ENCODE measurements at places on chromosomes 1 and 21.

- DNase-seq: peak; percentile 21
Observed at GRCh38 chr21:34908419-34909055, 140.6 kb downstream of the RUNX1 start.

- no peak for DNase-seq
Observed at GRCh38 chr1:150332651-150333290, 11.4 kb downstream of the PRPF3 start.

DNA sequence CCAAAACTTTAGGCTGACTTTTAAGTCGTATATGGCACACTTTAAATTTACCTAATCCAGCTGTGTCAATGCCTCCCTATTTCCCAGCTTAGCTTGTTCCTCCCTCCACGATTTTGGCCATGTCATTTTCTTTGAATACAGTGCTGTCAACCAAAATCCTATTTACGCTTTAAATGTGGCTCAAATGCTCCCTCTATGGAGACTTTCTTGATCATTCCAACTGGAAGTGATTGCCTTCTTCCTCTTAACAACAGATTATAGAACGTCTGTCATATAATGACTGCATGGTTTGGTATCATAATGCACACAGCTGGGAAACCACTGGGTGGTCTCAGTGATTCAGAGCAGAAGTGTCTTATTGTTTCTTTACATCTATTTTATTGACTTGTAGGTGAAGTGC lies 18.9 kb upstream of the BATF3 start:
- DNase-seq: peak; percentile 13

- DNase-seq: no peak
Observed at GRCh38 chr1:57782357-57782756, 358.5 kb upstream of the DAB1 start.

DNA sequence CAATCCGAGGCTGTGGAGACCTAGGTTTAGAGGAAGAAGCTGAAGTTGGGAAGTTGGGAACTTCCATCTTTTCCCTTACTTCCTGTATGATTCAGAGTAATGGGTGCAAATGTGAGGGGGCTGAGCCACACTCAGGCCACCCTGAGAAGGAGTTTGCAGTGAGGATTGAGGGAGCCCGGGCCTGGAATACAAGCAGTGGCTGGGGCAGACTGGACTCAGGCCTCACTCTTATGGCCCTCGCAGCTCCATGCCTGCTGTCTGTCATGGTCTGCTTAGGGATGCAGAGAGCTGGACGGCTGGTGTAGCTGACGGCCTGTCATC lies 73.7 kb upstream of the RAB4A start:
- no peak for DNase-seq

- DNase-seq: no peak
Observed at GRCh38 chr1:42848823-42849537, 2.6 kb downstream of the ZNF691 start.

- DNase-seq: no peak
Observed at GRCh38 chr21:42509244-42509643, 4.4 kb upstream of the SLC37A1 start.

DNA sequence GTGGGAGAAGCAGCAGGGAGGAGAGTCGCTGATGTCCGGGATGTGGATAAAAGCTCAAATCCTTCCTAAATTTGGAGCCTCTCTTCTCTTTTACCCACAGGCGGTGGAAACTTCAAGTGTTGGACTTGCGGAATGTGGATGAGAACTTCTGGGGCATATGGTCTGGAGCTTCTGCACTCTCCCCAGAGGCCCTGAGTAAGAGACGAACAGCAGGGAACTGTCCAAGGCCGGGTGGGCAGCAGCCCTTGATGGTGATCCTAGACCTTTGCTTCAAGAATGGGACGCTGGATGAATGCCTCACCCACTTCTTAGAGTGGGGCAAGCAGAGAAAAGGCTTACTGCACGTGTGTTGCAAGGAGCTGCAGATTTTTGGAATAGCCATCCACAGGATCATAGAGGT lies 1.9 kb downstream of the PRAMEF12 start:
- no peak for DNase-seq

- peak; percentile 63 for DNase-seq
Observed at GRCh38 chr1:52904927-52905698, 16.4 kb downstream of the ECHDC2 start.

- DNase-seq: no peak
Observed at GRCh38 chr1:181947441-181947840, 114.1 kb downstream of the ZNF648 start.

DNA sequence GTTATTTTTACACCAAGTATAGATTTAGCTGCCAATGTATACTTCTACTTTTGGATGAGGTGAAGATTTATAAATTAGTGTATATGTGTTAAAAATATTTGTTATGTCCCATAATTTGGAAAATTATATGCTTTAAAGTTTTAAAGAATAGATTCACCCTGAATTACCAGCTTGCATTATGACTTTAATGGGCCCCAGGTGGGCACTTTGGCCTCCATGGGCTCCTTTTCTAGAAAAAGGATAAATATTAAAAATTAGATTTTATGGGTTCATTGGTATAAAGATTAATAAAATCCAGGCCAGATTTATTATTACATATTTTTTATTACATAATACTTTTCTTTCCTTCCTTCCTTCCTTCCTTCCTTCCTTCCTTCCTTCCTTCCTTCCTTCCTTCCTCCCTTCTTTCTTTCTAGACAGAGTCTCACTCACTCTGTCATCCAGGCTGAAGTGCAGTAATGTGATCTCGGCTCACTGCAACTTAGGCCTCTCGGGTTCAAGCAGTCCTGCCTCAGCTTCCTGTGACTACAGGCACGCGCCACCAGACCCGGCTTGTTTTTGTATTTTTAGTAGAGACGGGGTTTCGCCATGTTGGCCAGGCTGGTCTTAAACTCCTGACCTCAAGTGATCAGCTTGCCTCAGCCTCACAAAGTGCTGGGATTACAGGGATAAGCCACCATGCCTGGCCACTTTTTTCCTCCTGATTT lies 21.9 kb downstream of the KMO start:
- no peak for DNase-seq

DNA sequence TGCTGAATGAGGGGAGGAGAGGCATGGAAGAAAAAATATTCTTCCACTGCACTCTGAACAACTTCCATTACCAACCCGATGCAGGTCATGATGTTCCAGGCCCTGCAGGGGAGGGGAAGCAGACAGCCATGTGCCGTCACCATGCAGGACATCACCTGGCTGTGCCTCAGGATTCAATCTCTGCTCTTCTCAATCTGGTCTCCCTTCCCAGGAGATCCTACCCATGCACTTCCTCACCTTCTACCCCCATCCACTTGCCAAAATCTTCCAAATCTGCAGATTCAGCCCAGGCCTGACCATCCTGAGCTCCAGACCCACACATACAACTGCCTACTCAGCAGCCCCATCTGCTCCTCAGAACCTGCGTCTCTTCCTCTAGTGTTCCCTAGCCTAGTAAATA lies 5.8 kb upstream of the PAQR6 start:
- no peak for DNase-seq

GRCh38 chr1:6273380-6273891 lies 12.5 kb upstream of the GPR153 start:
- DNase-seq: peak; percentile 76

- DNase-seq: no peak
Observed at GRCh38 chr1:237867380-237867888, 23.3 kb downstream of the ZP4 start.

DNA sequence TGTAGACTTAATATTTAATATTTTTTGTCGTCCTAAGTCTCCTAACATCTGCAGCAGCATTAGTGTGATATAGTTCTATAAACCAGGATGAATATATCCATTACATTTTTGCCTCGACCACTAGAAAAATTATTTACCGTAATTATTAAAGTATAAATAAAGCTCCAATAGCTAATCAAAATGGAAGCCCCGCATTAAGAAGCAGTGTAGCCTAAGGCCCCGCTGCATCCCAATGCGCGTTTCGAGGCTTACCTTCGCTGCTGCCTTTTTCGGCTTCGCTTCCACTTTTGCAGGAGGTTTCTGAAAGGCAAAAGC lies 891 bp downstream of the HMGN1 start:
- no peak for DNase-seq

DNA sequence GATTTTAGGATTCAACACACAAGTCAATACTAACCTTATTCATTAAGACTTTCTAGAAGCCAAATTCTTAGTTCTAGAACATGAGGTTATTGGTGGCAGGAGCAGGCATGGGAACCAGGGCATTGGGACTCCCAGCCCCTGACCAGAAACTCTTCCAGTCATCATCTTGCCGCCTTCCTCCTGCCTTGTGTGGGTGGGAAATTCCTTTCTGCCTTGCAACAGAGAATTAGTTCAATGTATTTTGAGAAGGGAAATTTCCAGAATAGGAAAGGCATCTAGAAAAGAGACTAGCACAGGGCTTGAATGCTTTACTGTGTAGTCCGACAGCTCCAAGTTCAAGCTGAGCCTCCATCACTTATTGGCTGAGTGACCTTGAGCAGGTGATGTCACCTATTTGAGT lies 8.7 kb downstream of the GRHL3 start:
- DNase-seq: peak; percentile 27

DNA sequence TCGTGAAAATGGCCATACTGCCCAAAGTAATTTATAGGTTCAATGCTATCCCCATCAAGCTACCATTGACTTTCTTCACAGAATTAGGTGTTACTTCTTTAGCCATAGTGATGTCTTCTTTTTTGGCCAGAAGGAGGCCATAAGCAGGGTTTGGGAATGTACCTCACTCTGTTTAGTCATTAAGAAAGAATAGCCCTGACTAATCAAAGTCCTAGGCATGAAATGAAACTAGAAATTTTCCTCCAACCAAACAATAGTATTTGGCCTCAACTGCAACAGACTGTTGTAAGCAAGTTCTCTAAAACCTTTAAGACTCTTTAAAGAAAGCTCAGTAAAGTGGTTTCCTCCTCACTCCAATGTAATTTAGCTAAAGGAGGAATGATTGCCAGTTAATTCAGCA lies 163.9 kb downstream of the AKT3 start:
- no peak for DNase-seq

DNA sequence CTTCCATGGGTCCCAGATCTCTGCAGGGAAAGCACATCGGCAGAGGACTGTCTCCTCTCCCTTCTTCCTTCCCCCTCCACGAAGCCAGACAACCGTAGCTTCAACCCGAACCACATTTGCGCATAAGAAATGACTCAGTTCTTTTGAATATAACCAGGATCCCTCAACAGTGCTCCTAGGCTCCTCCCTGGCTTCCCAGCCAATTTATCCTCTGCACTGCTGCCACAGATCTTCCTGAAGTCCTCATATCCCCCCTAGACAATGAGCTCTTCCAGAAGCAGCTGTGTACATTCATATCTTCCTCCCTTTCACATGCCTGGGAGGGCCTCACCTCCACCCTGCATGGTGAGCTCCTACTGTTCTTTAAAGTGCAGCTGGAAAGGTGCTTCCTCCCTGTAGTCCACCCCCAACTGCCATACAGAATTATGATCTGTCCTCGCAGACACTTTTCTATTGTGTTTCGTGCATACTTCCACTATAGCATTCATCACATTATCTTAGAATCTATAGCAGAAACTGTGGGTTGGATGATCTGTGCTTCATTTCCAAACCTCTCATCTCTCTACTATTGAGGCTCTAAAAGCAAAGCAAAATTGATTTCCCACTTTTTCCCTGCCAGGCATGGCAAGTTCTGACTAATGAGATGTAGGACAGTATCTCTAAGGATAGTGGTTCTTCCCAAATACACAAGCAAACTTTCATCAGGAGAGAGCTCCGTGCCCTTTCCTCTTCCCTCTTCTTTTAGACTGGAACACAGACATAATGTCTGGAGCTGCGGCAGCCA lies 179.3 kb upstream of the HMGB4 start:
- peak; percentile 63 for DNase-seq

DNA sequence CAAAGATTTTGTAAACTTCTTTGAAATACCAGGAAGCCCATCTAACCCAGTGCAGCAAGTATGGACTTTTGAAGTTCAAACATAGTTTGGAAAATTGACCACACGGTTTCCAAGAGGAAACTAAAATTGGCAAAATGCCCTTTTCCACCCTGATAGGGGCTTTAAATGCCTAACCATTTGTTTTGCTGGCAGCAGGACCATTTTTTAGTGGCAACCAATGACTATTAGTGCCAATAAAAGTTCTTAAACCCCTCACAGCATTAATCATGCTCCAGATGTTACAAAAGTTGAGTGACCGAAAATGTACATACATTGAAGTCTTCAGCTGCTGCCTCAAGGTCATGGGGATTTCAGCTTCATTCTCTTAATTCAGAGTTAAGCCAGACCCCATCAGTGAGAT lies 46.4 kb upstream of the ENAH start:
- no peak for DNase-seq

- no peak for DNase-seq
Observed at GRCh38 chr1:115702959-115703358, 61.2 kb downstream of the VANGL1 start.

DNA sequence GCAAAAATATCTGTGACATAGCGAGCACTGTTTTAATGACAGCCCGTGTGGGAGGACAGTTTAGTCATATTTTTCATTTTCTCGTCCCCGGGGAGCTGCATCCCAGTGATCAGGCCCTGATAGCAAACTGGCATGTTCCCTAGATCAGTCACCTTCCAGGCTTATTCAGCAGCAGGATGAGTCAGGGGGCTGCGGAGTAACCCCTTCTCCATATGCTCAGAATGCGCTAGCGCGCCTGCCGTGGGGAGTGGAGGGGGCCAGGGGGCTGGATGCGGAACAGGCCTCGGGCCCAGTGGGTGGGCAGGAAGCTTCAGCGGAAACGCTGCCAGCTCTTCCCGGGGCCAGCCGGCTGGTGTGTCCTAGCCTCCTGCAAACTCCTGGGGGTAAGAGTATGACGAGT lies 94.0 kb downstream of the KCND3 start:
- DNase-seq: peak; percentile 27

DNA sequence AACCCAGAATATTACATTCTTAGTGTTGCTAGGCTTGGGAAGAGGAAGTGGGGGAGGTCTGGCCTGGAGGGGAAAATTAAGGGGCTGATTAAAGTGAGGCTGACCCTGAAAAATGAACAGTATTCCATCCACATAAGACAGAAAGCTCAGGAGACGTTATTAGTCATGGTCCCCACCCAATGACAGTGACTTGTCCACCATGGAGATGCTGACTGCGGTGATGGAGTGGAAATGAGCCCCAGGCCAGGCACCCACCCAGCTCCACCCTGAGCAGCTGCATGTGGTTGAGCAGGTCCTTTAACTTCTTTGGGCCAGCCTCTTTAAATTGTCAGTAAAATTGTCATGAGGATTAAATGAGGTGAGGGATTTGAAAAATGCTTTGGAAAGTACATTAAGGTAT lies 1.4 kb upstream of the SPRR4 start:
- DNase-seq: no peak

- DNase-seq: no peak
Observed at GRCh38 chr1:211828584-211829342, 1.8 kb downstream of the LPGAT1 start.

Data from GM03348 (cell line).